ENCODE measurements at places on chromosomes 2 and 18.

DNA sequence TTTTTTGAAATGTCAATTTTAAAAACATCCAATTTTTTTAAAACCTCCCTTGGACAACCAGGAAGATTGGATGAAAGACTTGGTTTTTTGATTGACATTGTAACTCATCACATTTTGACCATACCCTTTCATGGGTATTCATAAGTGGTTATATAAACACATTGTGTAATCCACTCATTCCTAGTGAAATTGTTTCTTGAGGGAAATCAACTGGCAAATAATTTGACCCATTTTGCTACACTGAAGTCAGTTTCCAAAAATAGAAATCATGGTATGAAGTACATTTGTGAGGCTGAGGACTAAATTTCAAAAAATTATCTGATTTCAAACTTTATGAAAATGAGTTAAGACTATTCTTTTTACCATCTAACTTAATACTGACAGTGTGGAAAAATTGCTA, 31.5 kb downstream of the FBXO48 start:
- no peak for DNase-seq

GRCh38 chr2:120650022-120650644, 85.5 kb upstream of the GLI2 start:
- no peak for DNase-seq

GRCh38 chr18:9735238-9735637, 27.1 kb downstream of the RAB31 start:
- DNase-seq = no peak

DNA sequence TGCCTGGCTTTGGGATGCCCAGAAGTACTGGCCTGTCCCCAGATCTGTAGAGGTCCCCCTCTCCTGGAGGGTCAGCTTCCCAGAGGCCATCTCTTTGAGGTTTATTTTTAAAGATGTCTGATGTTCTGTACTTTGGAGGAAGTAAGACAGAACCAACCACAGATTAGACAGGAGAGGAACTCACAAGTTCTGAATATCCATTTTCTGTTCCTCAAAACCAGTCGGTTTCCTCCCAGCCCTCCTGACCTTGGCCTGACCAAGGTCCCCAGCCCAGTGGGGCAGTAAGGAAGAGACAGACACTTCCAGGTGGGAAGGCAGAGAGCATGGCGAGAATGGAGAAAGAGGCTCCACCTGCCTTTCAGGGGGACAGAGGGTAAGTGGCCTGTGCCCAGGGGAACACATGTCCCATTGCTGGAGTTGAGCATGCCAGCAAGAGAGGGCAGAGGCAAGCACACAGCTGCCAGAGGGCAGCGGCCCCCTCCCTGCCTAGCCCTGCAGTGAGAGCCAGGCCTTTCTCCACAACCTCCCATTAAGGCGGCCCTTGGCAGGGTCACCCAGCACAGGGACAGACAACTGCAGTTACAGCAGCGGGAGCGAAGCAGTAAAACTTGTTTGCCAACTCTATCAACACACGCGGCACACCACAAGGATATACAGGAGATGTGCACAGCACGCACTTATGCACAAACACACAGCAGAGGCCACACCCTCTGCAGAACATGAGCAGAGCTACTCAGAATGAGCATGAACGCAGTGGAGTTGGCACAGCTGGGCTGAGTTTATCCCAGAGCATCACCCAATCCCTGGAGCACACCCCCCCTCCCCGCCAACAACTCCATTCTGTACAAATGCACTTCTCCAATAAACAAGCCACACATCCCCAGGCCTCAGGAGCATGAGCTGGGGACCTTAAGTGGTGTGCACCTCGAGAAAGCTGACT, 18.5 kb upstream of the SEMA4C start:
- no peak for DNase-seq

GRCh38 chr2:167814881-167815718, 432.3 kb downstream of the STK39 start:
- no peak for DNase-seq

GRCh38 chr2:217804338-217804737, 198.5 kb downstream of the TNS1 start:
- DNase-seq = no peak

All from GM18507 (cell line).